ENCODE measurements at places on chromosomes 4 and X. TPM values are rescaled to one million over a fixed set of nuclear protein-coding genes. Genes with fewer than 3 reads are reported as not detected.

BANK1 gene
- total RNA-seq: 2.8 TPM

DNA sequence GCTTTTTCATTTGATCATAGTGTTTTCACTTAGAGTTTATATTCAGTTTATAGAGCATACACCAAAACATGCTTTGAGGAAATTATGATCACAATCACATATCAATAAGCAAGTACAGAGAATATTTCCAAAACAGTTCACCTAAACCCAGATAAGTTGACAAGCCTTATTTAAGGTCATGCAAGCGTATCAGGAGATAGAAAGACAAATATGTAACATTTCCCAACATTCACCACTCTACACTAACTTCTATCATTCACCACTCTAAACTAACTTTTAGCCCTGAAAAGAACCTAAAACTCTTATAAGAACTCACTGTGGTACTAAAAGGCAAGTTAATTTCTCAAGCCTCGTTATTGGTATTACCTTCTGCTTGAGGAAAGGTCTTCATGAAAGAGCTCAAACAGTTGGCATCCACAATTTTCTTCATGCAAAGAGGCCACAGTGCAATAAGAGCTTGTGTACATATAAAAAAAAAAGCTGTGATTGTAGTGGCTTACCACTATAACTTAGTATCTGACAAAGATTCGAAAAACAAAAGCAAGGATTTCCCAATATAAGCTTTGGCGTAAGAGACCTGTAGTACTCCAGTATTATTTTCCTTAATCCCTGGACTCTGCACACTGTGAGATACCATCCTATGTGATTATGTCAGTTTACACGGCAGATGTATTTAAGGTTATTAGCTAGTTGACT is 903.3 kb downstream of the STIM2 start:
- no peaks in the 10 kb centered on the region for H3K4me1 ChIP-seq
- no peak overlapping the region for H3K27ac ChIP-seq
- no peaks in the 10 kb centered on the region for H3K36me3 ChIP-seq
- no peak overlapping the region for H3K4me3 ChIP-seq
- DNase-seq: no peak

DNA sequence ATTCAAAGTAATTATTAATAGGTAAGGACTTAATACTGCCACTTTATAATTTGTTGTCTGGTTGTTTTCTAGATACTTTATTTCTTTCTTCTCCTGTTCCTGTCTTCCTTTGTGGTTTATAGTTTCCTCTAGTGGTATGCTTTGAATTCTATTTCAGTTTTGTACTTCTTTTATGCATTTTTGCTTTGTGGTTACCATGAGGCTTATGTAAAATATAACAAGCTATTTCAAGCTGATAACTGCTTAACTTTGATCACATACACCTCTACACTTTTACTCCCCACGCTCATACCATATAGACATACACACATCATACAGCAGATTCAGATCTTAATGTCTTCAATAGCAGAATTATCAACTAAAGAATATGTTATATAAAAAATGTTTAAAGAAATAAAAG is 192.3 kb downstream of the SCFD2 start:
- H3K4me3 ChIP-seq: no peak overlapping the region
- no peak overlapping the region for H3K27ac ChIP-seq
- H3K4me1 ChIP-seq: no peaks in the 10 kb centered on the region
- H3K27me3 ChIP-seq: no peaks in the 10 kb centered on the region
- no peak for DNase-seq

- H3K4me3 ChIP-seq: no peak overlapping the region
- no peak for DNase-seq
- no peaks in the 10 kb centered on the region for H3K4me1 ChIP-seq
- H3K36me3 ChIP-seq: peaks cover 2% of the 10 kb centered on the region
These were observed 160.6 kb upstream of the RPS6KA3 start for GRCh38 chrX:20427173-20427770.

GRCh38 chr4:164904941-164905340 is 28.0 kb downstream of the APELA start:
- no peak overlapping the region for H3K27ac ChIP-seq
- H3K4me3 ChIP-seq: no peak overlapping the region
- no peaks in the 10 kb centered on the region for H3K27me3 ChIP-seq
- H3K4me1 ChIP-seq: no peaks in the 10 kb centered on the region

GRCh38 chrX:39261446-39262147 is 460.3 kb downstream of the MID1IP1 start:
- no peaks in the 10 kb centered on the region for H3K36me3 ChIP-seq
- H3K27me3 ChIP-seq: no peaks in the 10 kb centered on the region
- no peak for DNase-seq
- no peak overlapping the region for H3K4me3 ChIP-seq

DNA sequence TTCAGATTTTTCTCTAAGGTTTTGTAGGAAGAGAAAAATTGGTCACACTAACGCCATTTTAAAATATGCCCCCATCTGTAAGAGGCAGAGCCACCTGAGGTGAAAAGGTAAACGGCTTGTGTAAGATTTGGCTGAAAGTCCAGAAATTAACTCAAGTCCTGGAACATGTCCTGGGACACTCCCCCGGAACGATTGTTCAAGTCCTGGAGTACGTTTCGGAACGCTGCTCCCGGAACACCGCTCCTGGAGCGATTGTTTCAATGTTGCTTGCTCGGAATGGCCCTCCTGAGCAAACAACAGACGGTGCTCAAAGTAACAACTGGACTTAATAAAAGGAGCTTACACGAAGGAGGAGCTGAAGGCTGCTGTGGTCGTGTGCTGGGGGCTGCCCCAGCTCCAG is 796.5 kb upstream of the SLIT2 start:
- H3K4me1 ChIP-seq: no peaks in the 10 kb centered on the region
- H3K4me3 ChIP-seq: no peak overlapping the region
- H3K27ac ChIP-seq: no peak overlapping the region
- H3K27me3 ChIP-seq: no peaks in the 10 kb centered on the region
- no peaks in the 10 kb centered on the region for H3K36me3 ChIP-seq
